Right atrium auricular region (tissue), 2 donors: ENCODE measurements at places on chromosomes 1 and 21. TPM values are rescaled to one million over a fixed set of nuclear protein-coding genes. Genes with fewer than 3 reads are reported as not detected.

DNA sequence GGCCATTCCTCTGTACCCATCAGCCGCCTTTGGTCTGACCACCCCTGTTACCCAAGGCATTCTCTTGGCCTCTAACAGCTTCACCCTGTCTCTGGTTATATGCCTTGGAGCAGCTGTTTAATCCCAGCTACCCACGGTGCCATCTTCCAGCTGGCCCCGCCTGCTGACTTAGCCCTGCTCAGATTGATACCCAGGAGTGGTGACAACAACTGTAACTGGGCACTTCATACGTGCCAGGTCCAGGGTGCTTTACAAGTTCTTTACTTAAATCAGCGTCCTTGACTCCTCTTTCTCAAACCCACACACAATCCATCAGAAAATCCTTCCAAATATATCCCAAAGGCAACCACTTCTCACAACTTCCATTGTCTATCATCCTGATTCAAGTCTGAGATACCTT, 37.2 kb upstream of the HMGB4 start:
- H3K4me1 ChIP-seq, result no peaks in the 10 kb centered on the region
- no peak overlapping the region for H3K4me3 ChIP-seq
- no peaks in the 10 kb centered on the region for H3K36me3 ChIP-seq

DNA sequence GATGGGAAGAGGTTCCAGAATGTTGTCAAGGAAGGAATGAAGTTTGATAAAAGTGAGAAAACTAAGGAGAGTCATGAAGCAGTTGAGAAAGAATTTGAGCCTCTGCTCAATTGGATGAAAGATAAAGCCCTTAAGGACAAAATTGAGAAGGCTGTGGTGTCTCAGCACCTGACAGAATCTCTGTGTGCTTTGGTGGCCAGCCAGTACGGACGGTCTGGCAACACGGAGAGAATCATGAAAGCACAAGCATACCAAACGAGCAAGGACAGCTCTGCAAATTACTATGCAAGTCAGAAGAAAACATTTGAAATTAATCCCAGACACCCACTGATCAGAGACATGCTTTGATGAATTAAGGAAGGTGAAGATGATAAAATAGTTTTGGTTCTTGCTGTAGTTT, 142.8 kb downstream of the CDC7 start:
- no peaks in the 10 kb centered on the region for H3K27me3 ChIP-seq
- no peaks in the 10 kb centered on the region for H3K36me3 ChIP-seq
- no peak overlapping the region for H3K27ac ChIP-seq
- H3K4me3 ChIP-seq, result no peak overlapping the region

DNA sequence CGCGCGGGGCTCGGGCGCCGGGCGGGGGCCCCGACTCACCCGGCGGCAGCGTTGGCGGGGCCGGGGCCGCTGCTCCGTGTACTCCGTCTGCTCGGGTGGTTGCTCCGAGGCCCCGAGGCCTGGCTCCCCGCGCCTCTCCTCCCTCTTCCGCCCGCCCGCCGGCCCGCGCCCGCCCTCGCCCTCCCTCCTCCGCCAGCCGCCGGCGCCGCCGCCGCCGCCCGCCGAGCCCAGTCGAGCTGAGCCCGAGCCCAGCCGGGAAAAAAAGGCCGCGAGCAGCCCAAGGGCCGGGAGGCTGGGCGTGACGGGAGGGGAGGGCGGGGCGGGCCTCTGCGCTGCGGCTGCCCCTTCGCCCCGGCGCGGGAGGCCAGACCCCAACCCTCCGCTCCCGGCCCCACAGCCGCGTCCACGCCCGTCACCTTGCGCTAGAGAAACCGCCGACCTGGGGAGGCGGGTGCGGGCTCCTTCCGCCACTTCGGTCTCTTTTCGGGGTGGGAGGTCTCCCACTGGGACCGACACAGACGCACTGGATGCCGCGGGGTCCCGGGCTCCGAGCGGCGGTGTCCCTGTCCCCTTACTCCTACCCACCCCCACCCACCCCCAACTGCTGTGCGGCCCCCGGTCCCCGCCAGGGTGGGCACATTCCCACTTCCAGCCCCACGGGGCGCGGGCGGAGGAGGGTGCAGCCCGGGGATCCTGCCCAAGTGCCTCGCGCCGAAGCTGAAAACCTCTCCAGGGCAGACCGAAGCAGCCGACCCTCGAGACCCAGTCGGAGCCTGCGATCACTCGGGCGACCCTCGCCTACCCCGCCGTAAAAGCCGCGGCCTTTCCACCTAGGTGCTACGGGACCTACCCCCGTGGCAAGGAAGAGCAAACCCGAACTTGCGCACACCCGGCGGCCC, at the start of gene CERS2:
CERS2 (minus strand) TSS at position 256 of the 899 bp plus-strand sequence. CDS start 5,745 bp downstream, outside the sequence.
- no peaks in the 10 kb centered on the region for H3K36me3 ChIP-seq
- H3K4me1 ChIP-seq, result peaks cover 72% of the 10 kb centered on the region
- peak within 1 kb of the TSS; percentile 89 for H3K4me3 ChIP-seq
- DNase-seq, result peak; percentile 75

- H3K4me1 ChIP-seq, result peaks cover 34% of the 10 kb centered on the region
- no peaks in the 10 kb centered on the region for H3K27me3 ChIP-seq
- H3K27ac ChIP-seq, result no peak overlapping the region
Observed at GRCh38 chr1:19254416-19254815, 2.8 kb downstream of the MRTO4 start.

DNA sequence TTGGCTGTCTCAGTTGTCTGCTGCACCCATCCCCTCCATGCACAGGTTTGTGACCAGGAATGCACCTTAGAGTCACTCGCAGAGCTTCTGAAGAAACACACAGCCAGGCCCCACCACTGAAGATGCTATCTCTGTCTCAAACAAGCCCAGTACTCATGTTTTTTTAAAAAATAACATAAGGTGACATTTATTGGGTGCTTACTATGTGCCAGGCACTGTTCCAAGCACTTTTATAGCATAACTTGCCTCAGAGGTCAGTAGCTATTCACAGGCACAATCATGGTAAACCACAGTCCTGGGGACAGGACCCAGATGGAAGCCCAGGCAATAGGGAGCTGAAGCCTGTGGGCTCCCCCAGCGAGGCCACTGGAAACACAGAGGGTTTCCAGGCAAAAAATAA, 8.8 kb upstream of the ATP13A2 start:
- no peak for DNase-seq
- peaks cover 77% of the 10 kb centered on the region for H3K36me3 ChIP-seq
- H3K27me3 ChIP-seq, result no peaks in the 10 kb centered on the region
- no peak overlapping the region for H3K4me3 ChIP-seq
- H3K4me1 ChIP-seq, result no peaks in the 10 kb centered on the region

DNA sequence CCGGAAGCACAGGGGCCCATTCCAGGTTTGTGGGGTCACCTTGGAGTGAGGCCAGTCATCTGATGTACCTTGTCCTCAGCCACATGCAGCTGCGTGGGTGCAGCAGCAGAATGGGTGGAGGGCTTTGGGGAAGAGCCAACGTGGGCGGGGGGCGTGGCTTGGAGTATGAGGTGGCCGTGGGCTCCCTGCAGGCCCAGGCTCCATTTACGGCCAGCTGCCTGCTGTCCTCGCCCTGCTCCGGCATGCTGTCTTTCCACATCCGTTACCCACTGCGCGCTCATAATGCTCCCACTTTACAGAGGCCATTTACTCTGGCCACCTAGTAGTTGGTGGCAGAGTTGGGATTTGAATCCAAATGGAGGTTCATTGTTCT, 27.8 kb upstream of the TINAGL1 start:
- H3K27ac ChIP-seq, result no peak overlapping the region
- peaks cover 15% of the 10 kb centered on the region for H3K4me1 ChIP-seq
- no peak for DNase-seq
- no peak overlapping the region for H3K4me3 ChIP-seq
- H3K36me3 ChIP-seq, result no peaks in the 10 kb centered on the region

- DNase-seq, result no peak
- no peak overlapping the region for H3K4me3 ChIP-seq
- H3K4me1 ChIP-seq, result no peaks in the 10 kb centered on the region
- no peaks in the 10 kb centered on the region for H3K27me3 ChIP-seq
- H3K36me3 ChIP-seq, result no peaks in the 10 kb centered on the region
Observed at GRCh38 chr21:35840949-35841348, 219.4 kb downstream of the SETD4 start.

- H3K27ac ChIP-seq, result no peak overlapping the region
- H3K27me3 ChIP-seq, result no peaks in the 10 kb centered on the region
- no peaks in the 10 kb centered on the region for H3K4me1 ChIP-seq
- no peak overlapping the region for H3K4me3 ChIP-seq
Observed at GRCh38 chr1:68147534-68148171, 84.7 kb downstream of the WLS start.

- H3K36me3 ChIP-seq, result no peaks in the 10 kb centered on the region
- H3K27me3 ChIP-seq, result no peaks in the 10 kb centered on the region
- no peak for DNase-seq
- no peaks in the 10 kb centered on the region for H3K4me1 ChIP-seq
Observed at GRCh38 chr1:25185409-25186160, 46.7 kb downstream of the SYF2 start.

DNA sequence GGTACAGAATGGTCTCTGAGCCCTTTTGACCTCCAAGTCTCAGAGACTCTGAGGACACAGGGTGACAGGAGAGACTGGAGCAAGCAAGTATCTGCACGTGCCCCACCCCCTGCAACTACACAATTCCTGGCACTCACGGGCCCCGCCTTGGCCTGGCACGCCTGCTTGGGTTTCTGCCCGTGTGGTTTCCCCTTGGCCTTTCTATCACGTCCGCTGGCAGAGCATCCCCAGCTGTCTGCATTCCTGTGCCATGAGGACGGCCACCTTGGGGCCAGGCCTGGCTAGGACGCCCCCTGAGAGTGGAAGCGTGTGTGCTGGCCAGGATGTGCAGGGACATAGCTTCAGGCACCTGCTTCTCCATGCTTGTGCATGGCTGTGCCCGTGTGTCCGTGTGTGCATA, 14.3 kb upstream of the EDN2 start:
- no peaks in the 10 kb centered on the region for H3K36me3 ChIP-seq
- H3K27me3 ChIP-seq, result no peaks in the 10 kb centered on the region
- H3K4me1 ChIP-seq, result no peaks in the 10 kb centered on the region
- peak; percentile 82 for DNase-seq
- no peak overlapping the region for H3K4me3 ChIP-seq
- H3K27ac ChIP-seq, result peak overlapping the region; percentile 91

DNA sequence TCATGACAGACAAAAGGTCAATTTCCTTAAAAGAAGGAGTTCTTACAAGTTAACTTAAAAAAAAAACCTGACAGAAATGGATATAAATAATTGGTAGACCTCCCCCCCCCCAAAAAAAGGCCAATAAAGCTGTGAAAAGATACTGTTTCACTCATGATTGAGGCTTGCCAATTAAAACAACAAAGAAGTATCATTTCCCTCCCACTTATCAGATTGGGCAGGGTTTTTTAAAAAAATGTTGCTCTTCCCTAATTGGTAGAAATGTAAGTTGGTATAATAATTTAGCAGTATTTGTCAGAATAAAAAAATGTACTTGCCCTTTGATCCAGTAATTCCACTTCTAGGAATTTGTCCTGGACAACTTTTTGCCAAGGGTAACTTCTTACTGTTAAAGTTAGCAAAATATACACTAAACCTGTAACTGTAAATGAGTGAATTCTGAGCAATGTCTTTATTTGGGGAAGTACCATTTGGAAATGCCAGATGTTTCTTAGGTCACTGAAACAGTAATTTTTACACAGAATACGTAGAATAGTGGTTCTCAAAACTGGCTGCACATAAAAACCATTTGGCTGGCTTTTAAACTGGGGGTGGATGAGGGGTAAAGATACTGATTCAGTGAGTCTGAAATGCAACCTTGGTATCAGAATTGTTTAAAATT, 17.5 kb downstream of the RNF2 start:
- no peaks in the 10 kb centered on the region for H3K36me3 ChIP-seq
- H3K27ac ChIP-seq, result no peak overlapping the region
- peaks cover 23% of the 10 kb centered on the region for H3K4me1 ChIP-seq
- no peak overlapping the region for H3K4me3 ChIP-seq
- no peak for DNase-seq

DNA sequence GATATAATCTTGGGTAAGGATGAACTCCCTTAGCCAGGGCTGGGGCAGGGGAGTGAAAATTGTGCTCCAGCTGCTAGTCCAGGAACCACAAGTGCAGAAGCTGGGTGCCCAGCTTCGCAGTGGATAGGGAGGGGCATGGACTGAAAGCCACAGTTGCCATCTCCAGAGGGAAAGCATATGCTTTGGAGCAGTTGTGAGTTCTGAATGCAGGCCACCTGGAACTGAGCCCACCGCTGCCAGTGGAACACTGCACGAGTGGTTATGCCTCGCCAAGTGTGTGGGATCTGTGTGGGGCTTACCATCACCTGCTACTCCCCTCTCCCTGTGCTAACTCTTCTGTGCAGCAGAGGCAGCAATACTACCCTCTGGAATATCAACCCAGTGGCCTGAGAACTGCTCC, 158.4 kb upstream of the DPT start:
- no peaks in the 10 kb centered on the region for H3K4me1 ChIP-seq
- no peak for DNase-seq
- no peaks in the 10 kb centered on the region for H3K27me3 ChIP-seq
- no peak overlapping the region for H3K27ac ChIP-seq
- H3K4me3 ChIP-seq, result no peak overlapping the region

DNA sequence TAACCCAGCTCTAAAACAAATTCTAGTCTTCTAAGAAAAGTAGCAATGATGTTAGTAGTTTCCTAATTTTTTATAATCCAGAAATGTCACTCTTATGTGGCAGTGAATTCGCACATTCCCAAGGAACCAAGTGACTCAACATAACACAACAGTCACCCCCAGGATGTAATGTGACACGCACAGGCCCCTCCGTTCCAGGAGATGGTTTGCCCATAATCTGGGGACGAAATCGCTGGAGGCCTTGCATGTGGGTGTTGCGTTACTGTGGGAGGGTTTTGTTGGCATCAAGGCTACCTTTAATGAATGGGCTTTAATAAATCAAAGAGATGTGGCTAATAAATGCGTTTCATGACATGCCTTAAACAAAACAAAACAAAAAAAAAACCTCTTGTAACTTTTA, 50.9 kb downstream of the EVA1C start:
- H3K36me3 ChIP-seq, result peaks cover 50% of the 10 kb centered on the region
- DNase-seq, result peak; percentile 65
- H3K4me3 ChIP-seq, result no peak overlapping the region
- peak overlapping the region; percentile 68 for H3K27ac ChIP-seq

- H3K36me3 ChIP-seq, result no peaks in the 10 kb centered on the region
- no peaks in the 10 kb centered on the region for H3K27me3 ChIP-seq
- H3K27ac ChIP-seq, result no peak overlapping the region
- DNase-seq, result no peak
Observed at GRCh38 chr1:157512036-157512969, 40.0 kb downstream of the FCRL5 start.

- no peaks in the 10 kb centered on the region for H3K27me3 ChIP-seq
- H3K4me3 ChIP-seq, result no peak overlapping the region
- no peaks in the 10 kb centered on the region for H3K36me3 ChIP-seq
- no peaks in the 10 kb centered on the region for H3K4me1 ChIP-seq
Observed at GRCh38 chr1:219342836-219343235, 169.2 kb downstream of the LYPLAL1 start.

- no peaks in the 10 kb centered on the region for H3K36me3 ChIP-seq
- H3K4me1 ChIP-seq, result no peaks in the 10 kb centered on the region
- H3K4me3 ChIP-seq, result no peak overlapping the region
- no peak overlapping the region for H3K27ac ChIP-seq
- no peaks in the 10 kb centered on the region for H3K27me3 ChIP-seq
Observed at GRCh38 chr1:217249857-217250256, 381.0 kb downstream of the GPATCH2 start.

Gene NDUFS5
- total RNA-seq, result 1,281 TPM

Gene DENND1B
- 16.0 TPM for total RNA-seq

Gene PDPN
- total RNA-seq, result 28.9 TPM

Gene ETNK2
- total RNA-seq, result 5.6 TPM

Gene ATP1A4
- total RNA-seq, result not detected

Gene KRTAP8-1
- not detected for total RNA-seq

Gene LCE1A
- not detected for total RNA-seq

Gene ARHGEF16
- total RNA-seq, result 0.22 TPM
